ENCODE measurements at places on chromosomes 6 and 20.

DNA sequence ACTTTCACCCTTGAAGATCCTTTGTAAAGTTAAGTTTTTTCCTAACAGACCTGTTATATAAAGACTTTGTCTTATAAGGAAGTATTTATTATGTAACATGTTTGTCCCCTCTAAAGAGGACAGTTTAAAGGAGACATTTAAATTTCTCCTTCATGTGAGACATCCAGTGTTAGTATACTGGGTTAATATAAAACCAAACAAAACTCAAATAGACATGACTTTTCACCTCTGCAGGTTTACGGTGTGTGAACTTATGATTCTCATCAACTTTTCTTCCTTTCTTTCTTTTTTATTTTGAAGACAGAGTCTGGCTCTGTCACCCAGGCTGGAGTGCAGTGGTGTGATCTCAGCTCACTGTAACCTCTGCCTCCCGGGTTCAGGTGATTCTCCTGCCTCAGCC, 17.4 kb upstream of the MPC1 start:
- DNase-seq: no peak

- no peak for DNase-seq
Measured at GRCh38 chr20:10111959-10112250, 77.1 kb downstream of the ANKEF1 start.

GRCh38 chr20:49843770-49844380, 31.2 kb downstream of the SLC9A8 start:
- DNase-seq: no peak

DNA sequence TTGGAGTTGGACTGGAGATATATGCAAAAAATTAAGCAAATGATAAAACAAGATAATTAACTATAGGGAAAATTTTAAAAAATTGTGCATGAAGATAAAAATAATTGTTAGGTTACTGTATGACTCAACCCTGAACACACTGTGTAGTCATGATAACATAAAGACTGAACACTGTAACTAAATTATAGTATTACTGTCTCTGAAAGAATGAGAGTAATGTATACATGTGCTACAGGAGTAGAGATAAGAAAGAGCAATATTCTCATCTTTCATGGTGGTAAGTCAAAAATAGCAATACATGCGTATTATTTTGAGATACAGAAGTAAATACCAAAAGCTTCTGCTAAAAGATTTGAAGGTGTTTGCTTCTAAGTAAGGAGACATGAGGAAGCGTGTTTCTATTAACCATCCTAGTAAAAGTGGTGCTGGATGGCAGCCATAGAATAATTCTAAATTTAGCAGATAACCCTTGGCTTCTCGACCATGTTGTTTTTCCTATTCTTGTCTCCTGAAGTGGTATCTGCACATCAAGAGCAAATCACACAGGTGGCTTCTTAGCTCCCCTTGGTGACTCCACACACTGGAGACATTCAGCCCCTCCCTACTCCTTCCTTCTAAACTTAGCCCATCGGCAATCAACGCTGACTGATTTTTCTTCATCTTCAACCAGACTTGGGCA, 390.6 kb upstream of the PLCB4 start:
- no peak for DNase-seq

DNA sequence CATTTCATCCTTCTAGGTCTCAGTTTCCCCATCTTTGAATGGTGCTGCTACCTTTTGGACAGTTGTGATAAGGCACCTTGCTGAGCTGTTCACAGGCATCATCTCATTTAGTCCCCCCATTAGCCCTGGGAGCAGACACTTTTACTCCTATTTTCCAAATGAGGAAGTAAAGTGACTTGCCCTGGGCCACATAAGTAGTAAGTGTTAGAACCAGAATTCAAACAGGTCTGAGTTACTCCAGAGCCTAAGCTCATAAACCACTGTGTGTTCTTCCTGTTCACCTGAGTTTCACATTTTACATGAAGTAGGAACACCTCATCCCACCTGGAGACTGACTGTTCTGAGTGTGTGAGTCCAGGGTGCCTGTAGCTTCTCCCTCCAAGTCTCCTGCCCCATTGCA, 43.5 kb upstream of the EPB41L1 start:
- DNase-seq: no peak

GRCh38 chr6:27865850-27866356, 46.3 kb downstream of the OR2B2 start:
- no peak for DNase-seq

DNA sequence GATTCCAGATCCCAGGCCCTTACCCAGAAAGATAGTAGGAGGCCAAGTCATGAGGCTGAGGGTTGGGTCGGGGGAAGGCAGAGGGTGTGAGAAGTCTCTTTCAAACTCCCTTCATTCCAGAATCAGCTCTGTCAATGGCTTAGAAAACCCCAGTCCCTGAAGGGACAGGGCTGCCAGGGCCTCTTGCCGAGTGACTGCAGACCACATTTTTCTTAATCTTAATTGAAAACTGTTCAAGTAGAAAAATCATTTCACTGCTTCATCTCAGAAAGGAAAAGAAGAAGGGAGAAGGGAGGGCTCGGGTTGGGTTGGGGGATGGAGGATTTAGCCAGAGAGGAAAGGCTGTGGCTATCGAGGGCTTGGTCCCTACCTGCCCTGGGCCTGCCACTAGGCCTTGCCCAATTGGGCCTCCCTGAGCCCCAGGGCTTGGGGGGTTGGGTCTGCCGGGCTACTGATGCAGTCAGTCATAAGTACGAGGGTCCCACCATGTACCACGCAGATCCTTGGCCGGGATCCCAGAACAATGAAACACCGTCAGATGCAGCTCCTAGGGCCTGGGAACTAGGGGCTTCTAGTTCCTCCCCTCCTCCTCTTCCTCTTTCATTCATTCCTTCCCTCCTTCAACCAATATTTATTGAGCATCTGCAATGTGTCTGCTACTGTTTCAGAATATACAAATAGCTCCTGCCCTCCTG, 44.0 kb upstream of the CTNNBL1 start:
- no peak for DNase-seq
